ENCODE measurements at places on chromosomes 16 and 17.

DNA sequence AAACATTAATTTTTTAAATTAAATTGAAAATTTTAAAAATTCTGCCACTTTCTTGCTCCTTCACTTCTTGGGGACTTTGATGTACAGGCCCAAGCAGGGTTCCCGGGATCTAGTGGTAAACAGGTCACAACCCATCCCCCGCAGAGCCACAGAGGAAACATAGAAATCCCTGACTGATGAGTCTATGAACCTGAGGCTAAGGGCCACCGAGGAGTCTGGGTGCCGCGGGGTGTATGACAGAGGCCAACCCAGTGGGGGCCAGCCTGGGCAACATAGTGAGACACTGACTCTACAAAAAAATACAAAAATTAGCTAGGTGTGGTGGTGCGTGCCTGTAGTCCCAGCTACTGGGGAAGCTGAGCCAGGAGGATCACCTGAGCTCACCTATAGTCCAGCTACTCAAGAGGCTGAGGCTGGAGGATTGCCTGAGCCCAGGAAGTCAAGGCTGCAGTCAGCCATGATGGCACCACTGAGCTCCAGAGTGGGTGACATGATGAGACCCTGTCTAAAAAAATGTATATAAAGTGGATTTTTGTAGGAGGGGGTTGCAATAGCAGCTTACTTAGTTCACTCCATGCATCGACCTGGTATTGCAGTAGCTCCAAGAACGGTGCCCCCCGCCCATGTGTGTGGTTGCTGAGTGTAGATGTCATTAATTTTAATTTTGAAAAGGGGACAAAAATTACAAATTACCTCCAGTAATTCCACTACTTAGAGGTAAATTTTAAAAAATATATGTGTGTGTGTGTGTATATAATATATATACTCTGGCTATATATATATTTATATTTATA lies 9.2 kb upstream of the FLYWCH1 start:
- no peak for DNase-seq

DNA sequence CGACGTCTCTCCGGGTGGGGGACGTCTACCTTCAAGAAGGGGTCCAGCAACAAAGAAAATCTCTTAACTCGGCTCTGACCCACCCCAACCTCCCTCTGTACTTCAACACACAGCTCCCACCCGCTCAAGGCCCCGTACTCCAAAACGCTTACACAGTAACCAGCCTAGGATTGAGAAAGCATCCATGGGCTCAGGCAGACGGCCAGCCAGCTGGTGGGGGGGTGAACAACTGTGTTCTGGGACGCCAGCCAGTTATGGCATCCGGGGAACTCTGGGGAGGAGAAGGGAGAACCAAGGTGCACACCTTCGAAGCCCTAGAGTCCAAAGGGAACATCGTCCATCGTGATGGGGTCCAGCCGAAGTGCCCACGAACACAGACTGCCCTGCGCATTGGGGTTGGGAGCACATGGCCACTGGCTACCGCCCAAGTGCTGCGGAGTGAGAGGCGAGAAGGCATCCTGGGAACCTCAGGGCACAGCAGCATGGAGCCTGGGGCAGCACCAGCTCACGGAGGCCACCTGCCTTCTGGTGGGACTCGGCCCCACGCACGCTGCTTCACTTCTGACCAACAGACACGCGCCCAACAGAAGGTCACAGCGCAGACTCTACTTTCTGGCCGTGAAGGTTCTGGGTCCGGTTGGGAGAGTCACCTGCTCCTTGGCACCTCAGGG lies 14.3 kb downstream of the SLC16A3 start:
- DNase-seq, result no peak

DNA sequence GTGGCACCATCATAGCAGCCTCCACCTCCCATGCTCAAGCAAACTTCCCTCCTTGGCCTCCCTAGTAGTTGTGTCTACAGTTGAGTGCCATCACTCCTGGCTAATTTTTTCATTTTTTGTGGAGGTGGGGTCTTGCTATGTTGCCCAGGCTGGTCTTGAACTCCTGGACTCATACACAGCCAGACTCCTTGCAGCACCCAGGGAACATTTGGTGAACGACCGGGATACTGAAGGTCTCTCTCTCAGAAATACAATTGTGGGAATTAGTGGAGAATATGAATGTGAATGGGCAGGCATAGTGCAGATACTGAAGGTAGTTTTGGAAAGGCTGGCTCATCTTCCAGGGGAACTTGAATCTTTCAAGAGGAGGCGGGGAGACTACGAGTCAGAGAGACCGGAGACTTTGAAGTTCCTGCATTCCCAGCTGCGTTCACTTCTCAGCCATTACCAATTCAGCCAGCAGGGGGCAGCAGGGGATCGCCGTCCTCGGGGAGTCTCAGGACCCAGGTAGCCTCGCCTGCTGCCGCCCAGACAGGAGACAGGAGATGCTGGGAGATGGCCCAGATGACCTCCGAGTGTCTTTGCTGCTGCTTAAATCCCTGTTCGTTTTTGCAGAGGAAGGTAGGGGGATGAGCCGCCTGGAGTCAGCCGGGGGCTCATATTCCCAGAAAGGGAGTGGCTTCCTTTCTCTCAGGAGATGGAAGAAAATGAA lies 68.6 kb downstream of the HAPSTR1 start:
- DNase-seq, result peak; percentile 81

DNA sequence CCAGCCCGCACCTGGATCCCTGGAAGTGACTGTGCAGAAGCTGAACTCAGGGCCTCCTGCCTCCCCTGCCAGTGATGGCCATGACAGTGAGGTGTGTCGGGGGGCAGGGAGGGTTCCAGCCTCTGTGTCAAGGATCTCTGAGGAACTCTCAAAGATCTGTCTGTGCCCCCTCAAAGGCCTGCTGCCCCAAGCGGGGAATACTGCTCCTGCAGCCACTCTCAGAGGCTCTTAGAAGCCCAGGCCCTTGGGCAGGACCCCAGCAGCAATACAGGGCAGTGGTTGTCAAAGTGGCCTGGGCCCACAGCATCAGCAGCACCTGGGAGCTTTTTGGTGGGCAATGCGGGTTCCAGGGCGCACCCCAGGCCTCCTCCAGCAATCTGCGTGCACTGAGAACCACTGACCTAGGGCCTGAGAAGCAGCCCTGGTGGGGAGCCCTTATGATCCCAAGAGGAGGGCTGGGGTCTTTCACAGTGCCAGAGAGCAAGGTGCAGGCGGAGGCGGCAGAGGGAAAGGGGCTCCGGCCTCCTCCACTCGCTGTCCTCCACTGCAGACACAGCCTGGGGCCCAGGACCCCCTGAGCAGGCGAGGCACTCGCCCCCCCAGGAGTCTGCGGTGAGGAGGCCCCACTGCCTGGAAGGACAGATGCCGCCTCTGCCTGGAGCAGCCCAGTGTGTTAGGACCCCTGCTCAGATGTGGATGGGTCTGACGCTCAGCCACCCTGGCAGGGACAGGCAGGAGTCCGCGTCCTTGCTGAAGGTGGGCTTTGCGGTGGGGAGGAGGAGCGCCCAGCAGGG lies 42.1 kb downstream of the ENGASE start:
- DNase-seq, result no peak

DNA sequence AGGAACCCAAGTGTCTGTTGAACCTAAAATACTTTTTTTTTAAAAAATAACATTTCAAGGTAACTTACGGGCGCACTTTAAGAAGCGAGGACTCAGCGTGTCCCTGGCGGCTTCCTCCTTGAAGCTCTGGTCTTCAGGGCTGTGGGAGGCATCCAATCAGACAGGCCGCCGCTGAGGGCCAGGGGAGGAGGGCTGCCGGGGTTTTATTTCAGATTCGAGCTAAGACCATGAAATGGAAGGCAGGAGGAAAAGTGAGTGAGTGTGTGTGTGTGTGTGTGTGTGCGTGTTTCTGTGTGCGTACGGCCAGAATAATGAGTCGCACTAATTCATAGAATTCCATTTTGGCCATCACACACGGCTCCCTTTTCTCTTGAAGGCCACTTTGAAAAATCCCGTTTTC lies 41.1 kb downstream of the C16orf78 start:
- DNase-seq, result no peak

GRCh38 chr16:4692460-4693295 lies 684 bp upstream of the NUDT16L1 start:
- no peak for DNase-seq

- no peak for DNase-seq
Measured at GRCh38 chr16:35639233-35640205, 2180.1 kb downstream of the TP53TG3F start.

DNA sequence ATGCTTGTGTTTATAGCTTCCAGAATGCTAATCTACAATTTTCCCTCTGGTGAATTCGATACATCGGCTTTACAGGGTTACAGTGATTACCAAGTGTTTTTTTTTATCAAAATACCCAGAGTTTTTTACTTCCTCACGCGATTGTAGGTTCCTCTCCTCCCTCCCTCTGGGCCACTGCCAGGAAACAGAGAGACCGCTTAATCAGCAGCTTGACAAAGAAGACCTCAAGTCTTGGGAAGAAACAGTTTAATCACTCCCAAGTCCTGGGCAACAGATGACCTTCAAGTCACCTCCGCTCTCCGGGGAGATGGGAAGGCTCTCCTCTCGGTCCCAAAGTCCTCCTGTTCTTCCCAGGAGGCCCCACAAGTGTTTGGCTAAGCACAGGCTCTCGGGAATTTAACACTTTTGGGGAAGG lies 23.5 kb downstream of the SMTNL2 start:
- no peak for DNase-seq

DNA sequence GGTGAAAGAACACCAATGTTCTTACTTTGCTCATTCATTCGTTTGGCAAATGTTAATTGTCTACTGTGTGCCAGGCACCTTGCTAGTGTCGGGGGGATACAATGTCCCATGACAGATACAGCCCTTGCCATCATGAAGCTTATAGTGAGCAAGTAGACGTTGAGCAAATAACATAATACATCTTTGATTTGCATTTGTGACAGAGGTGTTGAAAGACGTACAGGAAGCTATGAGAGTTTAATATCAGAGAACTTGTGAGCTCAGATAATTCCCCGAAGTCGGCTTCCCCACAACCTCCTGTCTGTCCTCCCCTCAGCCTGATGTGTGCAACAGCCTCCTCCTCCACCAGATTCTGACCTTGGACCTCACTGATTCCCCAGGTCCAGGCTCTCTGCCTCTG lies 138.0 kb upstream of the SDK2 start:
- DNase-seq, result no peak

DNA sequence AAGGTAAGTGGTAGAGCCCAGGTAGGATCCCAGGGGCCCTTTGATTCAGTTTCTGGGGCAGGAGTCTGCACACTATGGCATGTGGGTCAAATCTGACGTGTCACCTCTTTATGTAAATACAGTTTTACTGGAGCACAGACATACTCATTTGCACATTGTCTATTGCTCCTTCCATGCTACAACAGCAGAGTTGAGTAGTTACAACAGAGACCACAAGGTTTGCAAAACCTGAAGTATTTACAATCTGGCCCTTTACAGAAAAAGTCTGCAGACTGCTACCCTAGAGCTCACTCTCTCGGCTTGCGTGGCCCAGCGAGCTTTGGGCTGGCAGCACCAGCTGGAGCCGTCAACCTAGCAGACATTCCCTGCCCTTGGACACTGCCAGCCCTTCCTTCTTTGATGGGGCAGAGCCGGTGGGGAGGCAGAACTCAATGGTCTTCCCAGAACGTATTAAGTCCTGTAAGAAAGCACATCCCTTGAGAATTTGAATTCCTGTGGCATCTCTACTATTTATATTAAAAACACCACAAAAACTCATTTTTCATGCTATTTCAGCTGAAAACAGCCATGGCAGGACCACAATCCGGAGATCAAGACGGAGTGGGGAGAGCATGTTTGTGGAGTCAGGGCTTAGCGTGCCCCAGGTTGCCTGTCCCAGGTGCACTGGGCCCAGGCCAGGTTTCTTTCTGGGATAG lies 133.1 kb upstream of the NUDT7 start:
- DNase-seq, result no peak

- DNase-seq, result no peak
Measured at GRCh38 chr17:82603981-82604448, 44.2 kb downstream of the WDR45B start.

- no peak for DNase-seq
Measured at GRCh38 chr16:54110016-54110981, 176.3 kb downstream of the IRX3 start.

GRCh38 chr16:15714393-15715172 lies 64.5 kb downstream of the NDE1 start:
- no peak for DNase-seq

GRCh38 chr17:73334771-73335513 lies 23.1 kb upstream of the CDC42EP4 start:
- no peak for DNase-seq

DNA sequence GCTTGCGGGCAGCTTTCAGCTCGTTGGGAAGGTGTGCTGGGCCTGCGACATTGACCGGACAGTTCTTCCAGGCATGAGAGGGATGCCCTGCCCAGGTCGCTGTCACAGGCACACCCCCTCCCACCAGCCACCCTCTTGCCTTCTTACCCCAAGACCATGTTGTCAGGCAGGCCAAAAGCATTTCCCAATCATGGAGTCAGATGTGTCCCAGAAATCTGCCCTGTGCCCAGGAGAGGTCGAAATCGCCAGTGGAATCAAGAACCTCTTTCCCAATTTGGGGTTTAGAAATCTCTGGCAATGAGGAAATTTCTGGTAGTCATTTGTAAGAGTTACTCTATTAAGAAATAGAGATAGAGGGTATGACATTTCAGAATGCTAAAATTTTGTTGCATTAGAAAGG lies 177.1 kb downstream of the RAB11FIP4 start:
- DNase-seq, result no peak

DNA sequence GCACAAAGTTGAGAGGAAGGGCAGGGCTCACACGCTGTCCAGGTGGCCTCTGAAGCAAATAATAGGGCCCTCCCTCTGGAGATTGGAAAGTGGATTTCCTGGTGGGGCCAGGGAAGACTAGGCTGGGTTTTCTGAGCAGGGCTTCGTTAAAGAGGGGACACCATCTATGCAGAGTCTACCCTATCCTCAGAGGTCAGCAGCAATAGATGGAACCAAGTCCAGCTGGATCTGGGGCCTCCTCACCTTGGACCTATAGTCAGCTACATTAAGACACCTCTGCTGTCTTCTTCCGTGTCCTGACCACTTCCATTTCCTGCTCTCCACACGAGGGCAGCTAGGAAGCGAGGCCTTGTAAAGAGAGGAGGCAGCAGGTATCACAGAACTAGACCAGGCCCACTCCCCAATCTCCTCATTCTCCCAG lies 14.7 kb upstream of the ST6GALNAC1 start:
- no peak for DNase-seq

DNA sequence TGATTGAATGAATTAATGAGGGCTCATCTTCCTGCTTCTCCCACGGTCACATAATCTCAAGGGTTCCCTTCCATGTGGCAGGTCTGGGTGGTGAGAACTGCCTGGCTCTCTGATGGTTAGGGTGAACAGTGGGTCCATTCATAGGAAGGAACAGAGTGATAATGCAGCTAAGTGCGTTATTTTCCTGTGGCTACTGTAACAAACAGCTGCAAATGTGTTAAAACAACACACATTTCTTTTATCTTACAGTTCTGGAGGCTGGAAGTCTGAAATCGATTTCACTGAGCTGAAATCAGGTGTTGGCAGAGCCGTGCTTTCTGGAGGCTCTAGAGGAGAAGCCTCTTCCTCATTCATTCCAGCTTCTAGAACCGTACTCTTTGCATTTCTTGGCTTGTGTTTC lies 95.3 kb downstream of the BMERB1 start:
- DNase-seq, result no peak

- DNase-seq, result no peak
Measured at GRCh38 chr17:6070430-6070912, 292 bp downstream of the WSCD1 start.

GRCh38 chr17:17701112-17701511 lies 19.9 kb downstream of the RAI1 start:
- DNase-seq, result no peak

All from HTR-8/SVneo (cell line).